ENCODE measurements at places on chromosomes 1 and 21. TPM values are rescaled to one million over a fixed set of nuclear protein-coding genes. Genes with fewer than 3 reads are reported as not detected.
A peak's percentile ranks its signal among the peaks of the same experiment; 100 is the strongest.

The PRR9 gene
- total RNA-seq = not detected

The FLG2 gene
- not detected for total RNA-seq

The KRTAP21-2 gene
- total RNA-seq = not detected

The LIN28A gene
- total RNA-seq = not detected

GRCh38 chr1:85047472-85048295 lies 616 bp downstream of the MCOLN3 start:
- no peak for DNase-seq

DNA sequence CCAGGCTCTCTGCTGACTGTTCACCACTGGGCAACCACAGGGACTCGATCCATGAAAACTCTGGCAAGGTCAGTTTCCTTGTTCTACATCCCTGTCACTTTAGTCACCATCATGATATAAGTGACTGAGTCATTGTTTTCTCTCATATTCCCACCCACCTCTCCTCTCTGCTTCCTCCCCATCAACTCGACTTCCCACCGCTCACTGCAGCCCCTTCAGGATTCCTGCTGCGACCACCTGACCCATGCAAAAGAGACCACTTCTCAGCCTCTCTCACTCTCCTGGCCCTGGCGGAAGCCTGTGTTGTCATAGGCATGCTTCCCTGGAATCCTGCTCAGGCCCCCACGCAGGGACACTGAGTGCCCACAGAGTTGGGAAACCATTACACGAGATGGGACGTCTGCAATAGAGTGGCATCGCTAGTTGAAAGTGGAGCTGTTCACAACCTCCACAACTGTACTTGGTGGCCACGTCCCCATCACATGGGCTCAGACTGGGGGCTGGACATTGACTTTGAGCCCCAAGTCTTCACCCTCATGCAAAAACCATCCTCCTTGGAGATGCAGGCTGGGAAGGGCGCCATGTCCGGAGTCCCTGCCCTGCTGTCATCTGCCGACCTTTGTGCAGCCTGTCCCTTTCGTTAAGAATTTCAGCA lies 1.8 kb upstream of the TFF2 start:
- DNase-seq = no peak

DNA sequence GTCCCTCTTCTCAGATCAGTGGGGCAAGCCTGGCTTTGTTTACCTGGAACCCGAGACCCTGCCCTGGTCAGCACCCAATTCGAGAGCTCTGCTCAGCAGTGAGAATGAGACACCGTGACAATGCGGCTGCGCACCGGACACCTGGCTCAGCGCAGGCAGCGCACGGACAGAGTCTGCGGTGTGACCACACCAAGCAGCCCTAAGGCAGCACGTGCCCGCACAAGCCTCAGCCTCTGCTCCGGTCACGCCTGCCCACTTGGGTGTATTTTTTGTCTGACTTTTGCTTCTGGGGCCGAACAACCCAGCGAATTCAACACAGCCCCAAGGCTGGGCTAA lies 4.7 kb downstream of the KRTAP10-8 start:
- DNase-seq = no peak

DNA sequence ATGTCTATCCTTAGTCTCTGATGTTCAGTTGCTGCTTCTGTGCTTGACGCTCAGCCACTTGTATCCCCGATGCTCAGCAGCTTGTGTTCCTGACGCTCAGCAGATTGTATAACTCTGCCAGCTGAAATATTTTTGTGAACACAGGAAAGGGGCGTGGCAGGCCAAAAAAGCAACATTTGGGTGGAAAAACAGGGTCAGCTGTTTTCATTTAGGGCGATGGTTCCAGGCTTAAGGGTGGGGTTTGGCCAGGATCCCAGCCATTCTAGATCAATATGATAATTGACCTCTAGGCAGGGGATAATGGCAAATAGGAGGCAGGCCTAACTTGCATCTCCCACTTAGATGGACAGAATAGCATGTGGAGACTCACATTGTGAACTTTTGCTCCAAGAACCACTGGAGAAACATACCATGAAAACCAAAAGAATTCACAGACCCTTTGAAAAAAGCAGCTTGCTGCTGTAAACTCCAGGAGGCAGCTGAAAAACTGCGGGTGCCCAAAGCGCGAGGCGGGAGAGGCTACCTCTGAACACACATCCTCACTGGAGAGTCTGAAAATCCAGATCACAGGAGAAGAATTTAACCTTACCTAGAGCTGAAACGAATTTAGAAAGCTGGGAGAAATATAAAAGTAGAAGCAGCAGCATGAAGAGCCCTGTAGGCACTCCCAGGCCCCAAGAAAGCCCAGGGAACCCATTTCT lies 58.3 kb downstream of the ZNF648 start:
- DNase-seq = peak; percentile 57

DNA sequence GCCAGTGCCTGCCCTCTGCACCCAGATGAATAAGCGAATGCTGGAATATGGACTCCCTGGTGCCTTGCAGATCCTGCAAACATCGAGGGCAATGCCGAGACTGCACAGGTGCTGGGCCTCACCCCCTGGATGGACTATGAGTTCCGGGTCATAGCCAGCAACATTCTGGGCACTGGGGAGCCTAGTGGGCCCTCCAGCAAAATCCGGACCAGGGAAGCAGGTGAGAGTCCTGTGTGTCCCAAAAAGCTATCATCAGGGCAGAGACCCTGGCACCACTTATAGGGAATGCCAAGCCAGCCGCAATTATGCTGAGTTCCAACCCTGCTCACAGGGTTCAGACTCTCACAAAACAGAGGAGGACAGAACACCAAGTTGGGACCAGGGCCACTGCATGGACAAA lies 17.2 kb downstream of the TMEM81 start:
- no peak for DNase-seq

- DNase-seq = no peak
Measured at GRCh38 chr1:229114315-229114714, 156.6 kb upstream of the RAB4A start.

- no peak for DNase-seq
Measured at GRCh38 chr1:24644100-24644384, 940 bp downstream of the SRRM1 start.

DNA sequence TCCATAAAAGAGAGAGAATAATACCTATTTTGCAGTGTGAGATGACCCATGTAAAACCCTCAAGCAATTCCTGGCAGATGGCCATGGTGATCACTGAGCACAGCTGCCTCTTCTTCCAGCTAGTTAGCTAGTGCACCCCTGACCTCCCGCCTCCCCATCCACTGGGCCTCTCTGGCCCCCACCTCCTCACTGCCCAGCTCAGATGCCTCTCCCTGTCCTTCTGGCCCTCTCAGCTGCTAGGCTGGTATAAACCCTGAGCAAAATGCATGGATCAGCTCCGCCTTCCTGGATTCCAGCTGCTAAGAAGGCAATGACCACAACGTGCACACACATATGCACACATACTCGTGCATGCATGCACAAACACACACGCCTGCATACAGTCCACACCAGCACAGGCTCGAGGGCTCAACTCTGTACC lies 117.2 kb downstream of the DMRTB1 start:
- no peak for DNase-seq

DNA sequence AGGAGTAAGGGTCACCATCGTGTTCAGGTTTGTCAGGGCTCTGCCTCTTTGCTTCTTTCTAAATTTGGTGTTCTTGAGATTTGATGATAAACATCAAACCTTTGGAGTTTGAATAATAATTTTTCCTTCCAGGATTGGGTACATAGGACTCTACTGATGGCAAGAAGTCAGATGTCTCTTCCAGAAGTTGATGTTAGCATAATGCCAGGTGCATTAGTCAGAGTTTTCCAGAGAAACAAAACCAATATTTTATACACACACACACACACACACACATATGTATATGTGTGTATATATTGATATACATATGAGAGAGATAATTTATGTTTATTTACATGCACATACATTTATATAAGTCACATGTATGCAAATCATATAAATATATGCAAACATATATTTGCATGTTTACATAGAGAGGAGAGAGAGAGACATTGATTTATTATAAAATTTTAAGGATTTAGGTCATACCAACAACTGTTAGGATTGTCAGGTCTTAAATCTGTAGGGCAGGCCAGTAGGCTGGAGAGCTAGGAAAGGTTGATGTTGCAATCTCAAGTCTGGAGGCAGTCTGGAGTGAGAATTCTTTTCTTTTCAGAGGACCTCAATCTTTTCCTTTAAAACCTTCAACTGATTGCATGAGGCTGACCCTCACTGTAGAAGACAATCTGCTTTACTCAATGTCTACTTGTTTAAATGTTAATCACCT lies 199.2 kb downstream of the HLX start:
- DNase-seq = no peak

DNA sequence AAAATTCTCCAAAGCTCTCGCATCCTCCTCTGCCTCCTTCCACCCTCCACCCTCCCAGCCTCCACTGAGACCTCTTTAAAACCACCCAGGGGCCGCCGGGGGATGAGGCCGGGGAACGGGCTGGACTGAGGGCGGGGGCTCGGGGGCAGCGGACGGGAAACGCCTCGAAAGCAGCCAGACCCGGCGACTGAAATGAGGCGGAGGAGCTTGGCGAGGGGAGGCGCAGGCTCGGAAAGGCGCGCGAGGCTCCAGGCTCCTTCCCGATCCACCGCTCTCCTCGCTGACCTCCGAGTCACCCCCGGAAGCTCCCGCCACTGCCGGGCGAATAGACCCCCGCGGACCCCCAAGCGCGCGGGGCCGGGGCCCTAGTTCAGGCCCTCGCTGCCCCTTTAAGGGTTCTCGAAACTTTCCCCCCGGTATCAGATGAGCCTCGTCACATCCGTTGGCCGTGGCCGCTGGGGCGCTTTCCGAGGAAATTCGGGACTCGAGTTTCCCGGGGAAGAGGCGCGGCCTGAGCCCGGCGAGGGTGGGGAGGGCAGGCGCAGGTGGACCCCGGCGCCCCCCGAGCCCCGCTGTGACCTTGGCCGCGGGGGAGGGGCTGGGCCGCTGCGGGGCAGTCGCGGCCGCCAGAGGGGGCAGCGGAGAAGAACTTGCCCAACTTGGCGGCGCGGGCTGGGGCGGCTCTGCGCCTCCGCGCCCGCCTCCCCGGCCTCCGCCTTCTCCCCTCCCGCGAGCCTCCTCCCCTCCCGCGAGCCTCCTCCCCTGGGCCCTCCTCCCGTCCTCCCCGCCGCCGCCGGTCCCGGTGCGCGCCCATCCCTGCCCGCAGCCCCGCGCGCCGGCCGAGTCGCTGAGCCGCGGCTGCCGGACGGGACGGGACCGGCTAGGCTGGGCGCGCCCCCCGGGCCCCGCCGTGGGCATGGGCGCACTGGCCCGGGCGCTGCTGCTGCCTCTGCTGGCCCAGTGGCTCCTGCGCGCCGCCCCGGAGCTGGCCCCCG lies at the start of gene BACE2:
BACE2 (plus strand) TSS at position 813 of the 995 bp plus-strand sequence; CDS start at position 917, 104 bp downstream.
- peak; percentile 86 for DNase-seq

DNA sequence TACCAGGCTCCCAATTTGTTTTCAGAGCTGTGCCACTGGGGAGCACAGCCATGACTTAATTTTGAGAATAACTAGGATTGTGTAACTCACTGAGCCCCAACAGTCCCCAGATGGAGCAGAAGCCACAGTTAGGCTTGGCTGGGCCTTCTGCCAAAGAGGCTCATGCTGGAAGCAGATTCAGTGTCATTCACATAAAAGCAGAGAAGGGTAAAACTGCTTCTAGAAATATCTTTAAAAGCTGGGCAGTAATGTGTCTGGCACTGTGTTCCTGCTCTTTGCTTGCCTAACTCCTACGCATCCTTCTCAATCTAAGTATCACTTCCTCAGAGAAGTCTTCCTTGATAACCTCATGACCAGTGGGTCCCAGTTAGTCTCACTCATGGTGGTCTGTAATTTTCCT lies 20.3 kb downstream of the STK40 start:
- peak; percentile 71 for DNase-seq

DNA sequence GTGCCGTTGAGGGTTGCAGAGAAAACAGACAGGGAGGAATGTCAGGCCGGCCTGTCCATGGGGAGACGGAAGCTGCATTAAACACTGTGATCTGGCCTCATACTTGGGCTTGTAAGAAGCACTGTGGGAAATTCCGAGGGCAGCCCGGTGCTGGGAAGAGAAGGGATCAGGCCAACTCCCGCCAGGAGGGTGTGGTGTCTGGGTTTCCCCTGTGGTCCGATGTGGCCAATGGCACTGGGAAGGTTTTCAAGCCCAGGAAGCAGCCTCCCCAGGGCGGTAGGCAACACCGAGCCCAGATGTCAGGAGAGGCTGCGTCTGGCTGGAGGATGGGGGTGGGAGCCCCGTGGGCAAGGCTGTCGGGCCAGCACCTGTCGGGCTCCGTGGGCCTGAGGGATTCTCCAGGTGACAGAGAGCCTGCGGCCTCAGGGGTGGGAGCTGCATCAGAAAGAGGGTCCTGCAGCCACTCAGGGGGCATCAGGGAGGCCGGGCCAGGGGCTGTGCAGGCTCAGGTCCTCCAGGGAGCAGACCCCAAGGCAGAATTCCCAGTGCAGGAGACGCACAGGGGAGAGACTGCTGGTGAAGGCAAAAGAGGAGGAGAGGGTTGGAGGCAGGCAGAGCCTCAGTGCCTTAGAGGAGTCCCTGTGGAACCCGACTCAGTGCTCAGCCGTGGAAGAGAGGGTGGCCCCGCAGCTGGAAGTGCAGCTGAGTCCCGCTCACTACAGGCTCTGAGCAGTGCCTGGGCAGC lies 8.4 kb downstream of the UBASH3A start:
- no peak for DNase-seq

- DNase-seq = no peak
Measured at GRCh38 chr1:60842304-60842703, 240.1 kb upstream of the NFIA start.

- no peak for DNase-seq
Measured at GRCh38 chr1:42937141-42937696, 21.4 kb downstream of the SLC2A1 start.

- DNase-seq = no peak
Measured at GRCh38 chr1:24762133-24762676, 17.0 kb downstream of the CLIC4 start.

DNA sequence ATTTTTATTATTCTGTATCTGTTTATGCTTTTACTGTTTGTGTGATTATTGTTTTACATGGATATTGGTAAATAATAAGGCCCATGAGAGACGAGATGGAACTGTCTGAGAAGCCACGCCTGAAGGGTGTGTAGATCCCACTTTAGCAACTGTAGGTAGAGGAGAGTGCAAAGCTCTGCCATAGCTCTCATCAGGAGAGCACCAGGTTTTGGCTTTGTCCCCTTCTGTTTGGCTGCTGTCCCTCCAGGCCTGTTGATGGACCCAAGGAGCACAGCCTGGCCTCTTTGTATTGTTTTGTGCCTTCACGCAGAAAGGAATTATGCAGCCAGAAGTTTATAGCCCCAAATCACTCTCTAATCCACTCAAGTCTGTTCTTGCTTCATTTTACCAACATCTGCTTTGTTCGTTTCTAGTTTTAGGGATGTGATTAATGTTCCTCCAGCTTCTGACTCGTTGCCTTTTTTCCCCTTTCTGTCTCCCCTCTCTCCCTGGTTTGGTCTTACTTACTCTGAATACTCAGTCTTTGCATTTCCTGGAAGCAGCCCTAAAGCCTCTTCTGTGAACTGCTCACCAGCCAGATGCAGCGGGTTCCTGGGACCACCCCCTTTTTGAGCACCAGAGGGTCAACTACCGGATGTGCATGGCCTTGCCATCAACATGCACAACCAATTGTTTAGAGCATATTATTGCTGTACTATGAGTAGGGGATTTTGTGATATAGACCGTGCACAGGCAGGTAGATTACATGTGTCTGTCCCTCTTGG lies 127.3 kb downstream of the HHAT start:
- no peak for DNase-seq

- no peak for DNase-seq
Measured at GRCh38 chr21:17796037-17796403, 23.1 kb downstream of the C21orf91 start.

- no peak for DNase-seq
Measured at GRCh38 chr1:233909195-233909594, 4.7 kb downstream of the SLC35F3 start.
